ENCODE measurements at places on chromosomes 3 and 15. TPM values are rescaled to one million over a fixed set of nuclear protein-coding genes. Genes with fewer than 3 reads are reported as not detected.

DNA sequence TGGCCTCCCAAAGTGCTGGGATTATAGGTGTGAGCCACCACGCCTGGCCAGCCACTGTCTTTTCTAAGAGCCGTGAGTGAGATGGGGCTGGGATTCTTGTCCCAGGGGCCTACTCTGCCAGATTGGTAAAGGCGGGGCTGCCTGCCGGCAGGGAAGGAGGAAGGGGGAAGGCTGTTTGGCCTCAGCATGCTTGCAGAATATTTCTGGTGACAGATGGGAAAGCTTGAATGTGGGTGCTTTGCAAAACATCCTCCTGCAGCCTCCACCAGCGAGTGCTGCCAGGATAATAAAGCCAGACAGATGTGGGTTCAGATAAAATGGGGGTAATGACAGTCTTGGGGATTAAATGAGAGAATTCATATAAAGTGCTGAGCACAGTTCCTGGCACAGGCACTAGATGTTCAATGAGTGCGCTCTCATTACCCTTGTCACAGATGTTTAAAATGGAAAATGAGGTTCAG is 19.8 kb upstream of the ACOX2 start:
- no peaks in the 10 kb centered on the region for H3K27me3 ChIP-seq
- no peak for DNase-seq
- no peaks in the 10 kb centered on the region for H3K36me3 ChIP-seq
- H3K4me3 ChIP-seq, result no peak overlapping the region
- H3K4me1 ChIP-seq, result peaks cover 10% of the 10 kb centered on the region

- no peaks in the 10 kb centered on the region for H3K27me3 ChIP-seq
- H3K4me3 ChIP-seq, result no peak overlapping the region
- H3K36me3 ChIP-seq, result peaks cover 70% of the 10 kb centered on the region
- H3K27ac ChIP-seq, result no peak overlapping the region
- H3K4me1 ChIP-seq, result peaks cover 24% of the 10 kb centered on the region
Observed at GRCh38 chr15:60469893-60470641, 8.9 kb downstream of the ICE2 start.

- no peaks in the 10 kb centered on the region for H3K36me3 ChIP-seq
- H3K4me1 ChIP-seq, result no peaks in the 10 kb centered on the region
- no peak overlapping the region for H3K27ac ChIP-seq
- peak; percentile 83 for DNase-seq
- no peaks in the 10 kb centered on the region for H3K27me3 ChIP-seq
- H3K4me3 ChIP-seq, result no peak overlapping the region
Observed at GRCh38 chr3:41026394-41027177, 172.7 kb upstream of the CTNNB1 start.

- no peak for DNase-seq
- H3K27me3 ChIP-seq, result no peaks in the 10 kb centered on the region
- H3K4me1 ChIP-seq, result peaks cover 41% of the 10 kb centered on the region
- peaks cover 25% of the 10 kb centered on the region for H3K36me3 ChIP-seq
- no peak overlapping the region for H3K4me3 ChIP-seq
Observed at GRCh38 chr3:196778755-196779154, 39.1 kb downstream of the PAK2 start.

DNA sequence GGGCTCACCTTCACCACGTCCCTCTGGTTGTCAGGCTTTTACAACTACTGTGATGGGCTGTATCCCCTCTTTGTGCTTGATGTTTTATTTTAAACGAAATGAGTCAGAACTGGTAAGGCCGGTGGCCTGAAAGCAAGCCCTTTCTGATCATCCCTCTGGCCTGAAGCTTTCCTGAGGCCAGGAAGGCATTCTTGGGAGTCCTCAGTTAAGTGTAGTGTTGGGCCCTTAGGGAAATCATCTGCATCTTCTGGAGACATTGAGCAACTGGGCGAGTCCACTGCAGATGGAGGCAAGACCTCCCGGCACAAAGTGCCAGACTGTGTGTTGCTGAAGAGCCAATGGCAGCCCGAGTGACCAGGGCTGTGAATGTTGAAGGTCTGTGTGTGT is 33.0 kb upstream of the AMOTL2 start:
- no peak for DNase-seq
- H3K27ac ChIP-seq, result peak overlapping the region; percentile 60
- H3K4me1 ChIP-seq, result peaks cover 24% of the 10 kb centered on the region
- peak overlapping the region; percentile 44 for H3K4me3 ChIP-seq
- H3K27me3 ChIP-seq, result peaks cover 11% of the 10 kb centered on the region

- no peaks in the 10 kb centered on the region for H3K36me3 ChIP-seq
- no peak overlapping the region for H3K27ac ChIP-seq
- no peak overlapping the region for H3K4me3 ChIP-seq
- H3K4me1 ChIP-seq, result no peaks in the 10 kb centered on the region
- DNase-seq, result no peak
Observed at GRCh38 chr3:43906849-43907507, 216.2 kb downstream of the ABHD5 start.

DNA sequence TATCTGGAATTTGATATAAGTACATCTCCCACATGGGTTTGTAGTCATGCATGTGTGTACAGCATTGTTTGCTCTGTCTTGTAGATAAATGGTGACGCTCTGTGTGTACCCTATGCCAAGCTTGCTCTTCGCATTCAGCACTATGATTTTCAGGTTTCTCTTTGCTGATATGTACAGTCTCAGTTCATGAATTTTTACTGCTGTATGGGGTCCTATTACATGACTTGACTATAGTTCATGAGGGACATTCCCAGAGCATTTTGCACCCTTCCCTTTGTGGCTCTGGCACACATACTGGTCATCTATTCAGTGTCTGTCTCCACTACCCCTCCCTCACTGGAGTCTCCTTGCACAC is 132.7 kb downstream of the EEFSEC start:
- peaks cover 4% of the 10 kb centered on the region for H3K36me3 ChIP-seq
- peaks cover 11% of the 10 kb centered on the region for H3K4me1 ChIP-seq
- peak; percentile 10 for DNase-seq
- no peaks in the 10 kb centered on the region for H3K27me3 ChIP-seq
- no peak overlapping the region for H3K27ac ChIP-seq

DNA sequence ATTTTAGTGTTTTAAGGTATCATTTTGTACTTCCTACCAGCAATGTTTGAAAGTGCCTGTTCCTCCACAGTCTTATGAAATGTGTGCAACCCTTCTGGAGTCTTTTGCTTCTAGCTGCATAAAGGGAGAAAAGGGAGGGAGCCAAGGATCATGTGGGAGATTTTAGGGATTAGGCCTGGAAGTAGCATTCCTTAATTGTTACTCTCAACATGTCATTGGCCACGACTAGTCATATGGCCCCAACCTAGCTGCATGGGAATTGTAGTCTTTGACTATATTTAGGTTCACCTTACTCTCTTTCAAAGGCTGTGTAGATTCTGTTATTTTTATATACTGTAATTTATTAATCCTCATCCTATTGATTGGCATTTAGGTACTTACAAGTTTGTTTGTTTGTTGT is 14.9 kb downstream of the CRTAP start:
- H3K4me3 ChIP-seq, result no peak overlapping the region
- no peaks in the 10 kb centered on the region for H3K27me3 ChIP-seq
- peaks cover 20% of the 10 kb centered on the region for H3K4me1 ChIP-seq

DNA sequence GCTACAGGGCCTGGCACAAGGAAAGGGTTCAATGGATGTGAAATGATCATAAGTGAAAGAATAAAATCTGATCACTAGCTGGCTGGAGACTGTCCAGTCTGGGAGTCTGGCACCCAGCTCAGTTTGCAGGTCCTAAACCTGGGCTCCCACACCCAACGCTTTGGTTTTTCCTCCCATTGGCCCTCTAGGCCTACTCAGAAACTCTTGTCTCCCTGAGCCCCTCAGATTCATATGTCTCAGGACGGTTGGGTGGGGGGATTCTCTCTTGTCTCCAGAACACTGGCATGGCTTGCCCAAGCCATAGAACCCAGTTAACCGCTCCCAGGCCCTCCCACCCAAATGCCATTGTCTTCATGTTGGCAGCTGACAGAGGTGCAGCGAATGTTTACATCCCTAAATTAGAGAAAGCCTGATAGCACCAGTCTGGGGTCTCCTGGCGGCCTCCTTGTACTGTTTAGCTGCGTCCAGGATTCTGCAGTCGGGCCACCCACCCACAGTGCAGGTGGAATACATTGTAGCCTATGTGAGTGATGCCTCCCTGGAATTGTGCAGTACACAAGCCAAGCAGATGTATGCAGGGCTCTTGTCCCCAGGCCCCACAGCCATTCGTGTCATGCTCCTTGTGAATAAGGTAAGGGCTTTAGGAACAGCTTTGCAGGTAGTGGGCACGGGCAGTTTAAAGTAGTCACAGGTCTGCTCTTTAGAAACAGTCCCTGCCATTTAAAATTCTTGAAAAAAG is 266.3 kb downstream of the XXYLT1 start:
- no peaks in the 10 kb centered on the region for H3K27me3 ChIP-seq
- no peak overlapping the region for H3K27ac ChIP-seq
- H3K4me3 ChIP-seq, result no peak overlapping the region
- H3K4me1 ChIP-seq, result peaks cover 9% of the 10 kb centered on the region
- H3K36me3 ChIP-seq, result no peaks in the 10 kb centered on the region

- no peak overlapping the region for H3K4me3 ChIP-seq
- DNase-seq, result no peak
- H3K27me3 ChIP-seq, result peaks cover 27% of the 10 kb centered on the region
- H3K4me1 ChIP-seq, result peaks cover 10% of the 10 kb centered on the region
Observed at GRCh38 chr15:51678096-51678495, 3.2 kb upstream of the SCG3 start.

GRCh38 chr3:61381745-61382392 is 130.6 kb upstream of the FHIT start:
- DNase-seq, result no peak
- no peaks in the 10 kb centered on the region for H3K36me3 ChIP-seq
- no peaks in the 10 kb centered on the region for H3K27me3 ChIP-seq
- no peaks in the 10 kb centered on the region for H3K4me1 ChIP-seq

GRCh38 chr15:57422113-57422754 is 45.9 kb downstream of the CGNL1 start:
- no peaks in the 10 kb centered on the region for H3K27me3 ChIP-seq
- H3K27ac ChIP-seq, result no peak overlapping the region
- H3K36me3 ChIP-seq, result no peaks in the 10 kb centered on the region
- no peak overlapping the region for H3K4me3 ChIP-seq
- DNase-seq, result no peak
- peaks cover 5% of the 10 kb centered on the region for H3K4me1 ChIP-seq

GRCh38 chr15:39407116-39407515 is 173.8 kb upstream of the THBS1 start:
- no peak overlapping the region for H3K27ac ChIP-seq
- H3K4me1 ChIP-seq, result peaks cover 12% of the 10 kb centered on the region
- DNase-seq, result peak; percentile 22
- H3K36me3 ChIP-seq, result no peaks in the 10 kb centered on the region
- no peak overlapping the region for H3K4me3 ChIP-seq

- H3K27ac ChIP-seq, result peak overlapping the region; percentile 86
- no peaks in the 10 kb centered on the region for H3K27me3 ChIP-seq
- H3K4me1 ChIP-seq, result peaks cover 63% of the 10 kb centered on the region
- no peaks in the 10 kb centered on the region for H3K36me3 ChIP-seq
- no peak overlapping the region for H3K4me3 ChIP-seq
Observed at GRCh38 chr3:159789742-159790635, 198.6 kb upstream of the IL12A start.

DNA sequence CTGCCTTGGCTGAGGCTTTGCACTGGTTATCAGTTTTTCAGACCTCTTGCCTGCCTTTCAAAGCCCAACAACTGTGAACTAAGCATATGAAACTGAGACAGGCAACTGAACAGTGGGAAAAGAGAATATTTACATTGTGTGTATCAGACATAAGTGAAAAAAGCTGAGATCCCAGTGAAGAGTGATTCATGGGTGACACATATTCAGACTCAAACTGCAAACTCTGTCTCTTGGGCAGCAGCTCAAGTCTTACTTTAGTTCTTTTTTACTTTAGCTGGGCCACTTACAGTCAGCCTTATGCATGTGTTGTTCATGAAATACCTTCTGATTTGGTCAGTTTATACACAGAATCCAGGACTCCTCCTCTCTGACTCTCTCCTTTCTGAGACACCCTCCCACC is 19.2 kb downstream of the SUCLG2 start:
- H3K27ac ChIP-seq, result peak overlapping the region; percentile 9
- no peaks in the 10 kb centered on the region for H3K27me3 ChIP-seq

GRCh38 chr3:129577366-129577765 is 29.1 kb downstream of the PLXND1 start:
- peaks cover 52% of the 10 kb centered on the region for H3K36me3 ChIP-seq
- no peak overlapping the region for H3K4me3 ChIP-seq
- DNase-seq, result no peak
- no peaks in the 10 kb centered on the region for H3K27me3 ChIP-seq
- H3K27ac ChIP-seq, result peak overlapping the region; percentile 72

- no peaks in the 10 kb centered on the region for H3K27me3 ChIP-seq
- no peaks in the 10 kb centered on the region for H3K36me3 ChIP-seq
- no peak overlapping the region for H3K27ac ChIP-seq
Observed at GRCh38 chr3:35970793-35971192, 331.5 kb downstream of the ARPP21 start.

DNA sequence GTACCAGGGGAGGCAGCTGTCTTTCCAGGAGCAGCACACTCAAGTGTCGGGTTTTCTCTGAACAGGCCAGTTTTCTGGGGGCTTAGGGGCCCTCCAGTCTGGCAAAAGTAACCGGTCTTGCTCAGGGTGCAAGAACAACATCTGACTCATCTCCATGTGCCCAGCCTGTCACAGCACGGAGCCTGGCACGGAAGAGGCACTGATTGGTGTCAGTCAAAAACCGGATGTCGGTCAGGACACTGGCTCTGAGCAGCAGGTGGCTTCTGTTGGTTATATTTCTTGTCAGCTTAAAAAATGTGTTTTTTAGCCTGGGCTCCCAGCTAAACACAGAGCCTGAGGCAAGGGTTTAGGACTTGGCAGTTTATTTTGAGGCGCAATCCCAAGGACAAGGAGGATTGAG is 139.9 kb downstream of the FBLN2 start:
- no peak overlapping the region for H3K4me3 ChIP-seq
- no peak for DNase-seq
- no peak overlapping the region for H3K27ac ChIP-seq
- H3K36me3 ChIP-seq, result no peaks in the 10 kb centered on the region
- no peaks in the 10 kb centered on the region for H3K27me3 ChIP-seq

DNA sequence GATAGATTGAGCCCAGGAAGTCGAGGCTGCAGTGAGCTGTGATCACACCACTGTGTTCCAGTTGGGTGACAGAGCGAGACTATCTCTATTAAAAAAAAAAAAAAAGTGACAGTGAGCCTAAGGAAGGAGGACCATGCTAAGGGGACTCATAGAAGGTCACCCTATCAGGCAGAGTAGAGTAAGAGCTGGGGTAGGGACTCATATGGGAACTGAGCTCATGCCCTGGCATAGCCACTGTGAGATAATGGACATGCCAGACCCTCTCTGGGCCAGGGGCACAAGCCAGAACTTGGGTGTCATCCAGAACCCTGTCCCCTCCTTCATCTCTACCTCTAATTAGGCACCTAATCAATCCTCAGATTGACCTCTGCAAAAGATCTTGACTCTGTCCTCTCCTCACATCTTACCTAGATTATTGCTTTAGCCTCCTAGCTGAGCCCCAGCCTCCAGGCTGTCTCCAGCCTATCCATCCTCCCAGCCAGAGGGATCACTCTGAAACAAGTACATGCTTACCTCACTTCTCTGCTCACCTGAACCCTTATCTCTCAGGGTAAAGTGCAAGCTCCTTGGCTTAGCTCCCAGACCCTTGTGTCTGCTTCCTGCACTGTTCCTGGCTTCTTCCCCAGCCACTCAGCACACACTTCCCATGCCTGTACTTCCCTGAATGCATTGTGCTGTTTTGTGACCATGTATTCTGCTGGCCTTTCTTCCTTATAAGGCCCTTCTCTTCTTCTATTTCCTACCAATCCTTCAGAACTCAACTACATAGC is 76.4 kb downstream of the DAPK2 start:
- DNase-seq, result peak; percentile 89
- peaks cover 6% of the 10 kb centered on the region for H3K36me3 ChIP-seq
- H3K4me1 ChIP-seq, result peaks cover 35% of the 10 kb centered on the region
- peak overlapping the region; percentile 64 for H3K27ac ChIP-seq

UBXN7 gene
- total RNA-seq, result 14.0 TPM

GNAT1 gene
- total RNA-seq, result not detected

GP9 gene
- not detected for total RNA-seq

CTXN2 gene
- total RNA-seq, result not detected

ENTPD3 gene
- 2.2 TPM for total RNA-seq

AHSG gene
- not detected for total RNA-seq

TGM5 gene
- not detected for total RNA-seq

ZBTB38 gene
- 26.9 TPM for total RNA-seq

VEPH1 gene
- total RNA-seq, result 9.4 TPM
